Frontal cortex (tissue), 4 donors: ENCODE measurements at places on chromosomes 3 and 15. TPM values are rescaled to one million over a fixed set of nuclear protein-coding genes. Genes with fewer than 3 reads are reported as not detected.

GRCh38 chr15:65804252-65804931, 12.3 kb upstream of the DENND4A start:
- DNase-seq = no peak

- DNase-seq = no peak
Measured at GRCh38 chr3:141797819-141798447, 34.7 kb downstream of the GRK7 start.

DNA sequence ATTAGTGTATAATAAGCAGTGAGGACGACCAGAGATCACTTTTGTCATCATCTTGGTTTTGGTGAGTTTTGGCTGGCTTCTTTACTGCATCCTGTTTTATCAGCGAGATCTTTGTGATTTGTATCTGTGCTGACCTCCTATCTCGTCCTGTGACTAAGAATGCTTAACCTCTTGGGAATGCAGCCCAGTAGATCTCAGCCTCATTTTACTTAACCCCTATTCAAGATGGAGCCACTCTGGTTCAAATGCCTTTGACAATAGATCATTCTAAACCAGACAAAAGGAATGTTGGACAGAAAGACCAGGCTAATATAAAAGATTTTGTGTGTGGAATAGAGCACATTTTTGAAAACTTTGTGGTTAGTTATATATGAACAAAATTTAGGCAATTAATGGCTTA, 618.5 kb upstream of the BCHE start:
- no peak for DNase-seq

Gene ZNF80
- not detected for total RNA-seq

DNA sequence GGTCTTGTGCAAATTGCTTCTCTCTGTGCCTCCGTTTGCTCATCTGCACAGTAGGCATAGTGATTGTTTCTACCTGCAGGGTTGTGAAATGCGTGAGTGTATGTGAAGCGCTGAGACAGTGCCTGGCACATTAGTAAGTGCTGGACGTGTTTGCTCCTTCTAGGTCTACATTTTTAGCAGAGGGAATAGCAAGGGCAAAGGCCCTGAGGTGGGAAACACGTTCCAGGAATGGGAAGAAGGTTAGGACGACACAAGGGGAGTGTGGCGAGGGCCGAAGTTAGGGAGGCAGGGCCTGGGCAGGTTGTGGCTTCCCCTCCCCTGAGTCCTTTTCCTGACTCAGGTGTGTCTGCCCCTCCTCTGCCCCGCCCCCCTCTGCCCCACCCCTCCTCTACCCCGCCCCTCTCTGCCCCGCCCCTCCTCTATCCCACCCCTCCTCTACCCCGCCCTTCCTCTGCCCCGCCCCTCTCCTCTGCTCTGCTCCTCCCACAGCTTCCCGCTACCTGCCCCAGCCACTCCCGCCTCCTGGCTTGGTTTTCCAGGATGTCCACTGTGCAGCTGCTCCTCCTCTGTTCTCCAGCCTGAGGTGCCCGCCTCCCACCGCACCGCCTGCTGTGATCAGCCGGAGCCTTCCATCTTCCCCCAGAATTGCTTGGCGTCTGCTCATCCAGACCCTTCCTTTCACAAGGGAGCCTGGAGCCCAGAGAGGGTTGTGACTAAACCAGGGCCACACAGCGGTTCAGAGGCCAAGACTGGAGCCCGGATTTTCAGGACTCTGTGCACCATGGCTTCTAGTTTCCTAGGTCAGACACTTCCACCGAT, 31.1 kb upstream of the SMAD6 start:
- DNase-seq = no peak

DNA sequence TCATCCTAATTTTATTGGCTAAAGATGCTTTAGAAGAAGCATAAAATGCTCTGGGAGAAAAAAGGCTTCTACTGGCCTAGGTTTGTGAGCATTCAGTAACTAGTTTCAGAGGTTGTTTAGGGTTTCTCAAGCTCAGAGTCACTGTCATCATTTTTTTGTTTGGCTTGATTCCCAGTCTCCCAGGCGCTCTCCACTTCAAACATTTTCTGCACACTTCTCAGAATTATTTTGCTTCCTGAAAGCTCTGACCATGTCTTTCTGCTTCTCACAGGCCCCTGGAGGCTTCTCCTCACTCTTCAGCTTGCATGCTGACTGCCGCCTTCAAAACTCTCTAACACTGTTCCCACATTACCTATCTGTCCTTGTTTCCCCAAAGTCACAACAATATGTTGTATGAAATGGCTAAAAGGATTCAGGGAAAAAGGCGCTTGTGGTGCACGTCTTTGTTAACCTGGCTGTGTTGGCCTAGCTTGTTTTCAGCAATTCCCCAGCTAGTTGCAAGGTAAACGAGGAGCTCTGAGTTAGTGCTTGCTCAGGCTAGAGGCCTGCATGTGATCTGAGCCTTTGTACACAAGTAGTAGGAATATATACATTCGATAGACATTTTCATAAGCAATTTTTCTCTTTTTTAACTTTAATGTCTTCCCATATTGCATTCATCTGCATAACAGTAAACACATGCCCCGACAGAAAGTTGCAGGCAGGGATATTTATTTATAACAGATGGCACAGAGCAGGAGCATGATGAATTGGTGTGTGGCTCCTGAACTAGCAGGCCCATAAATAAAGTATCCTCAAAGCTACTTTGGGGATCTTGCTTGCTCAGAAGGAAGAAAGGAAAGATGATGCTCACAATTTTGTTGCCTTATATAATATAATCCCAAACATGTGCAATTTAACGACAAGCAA, 129.2 kb upstream of the DPH6 start:
- DNase-seq = no peak

- no peak for DNase-seq
Measured at GRCh38 chr3:74057169-74057568, 432.4 kb upstream of the PDZRN3 start.

DNA sequence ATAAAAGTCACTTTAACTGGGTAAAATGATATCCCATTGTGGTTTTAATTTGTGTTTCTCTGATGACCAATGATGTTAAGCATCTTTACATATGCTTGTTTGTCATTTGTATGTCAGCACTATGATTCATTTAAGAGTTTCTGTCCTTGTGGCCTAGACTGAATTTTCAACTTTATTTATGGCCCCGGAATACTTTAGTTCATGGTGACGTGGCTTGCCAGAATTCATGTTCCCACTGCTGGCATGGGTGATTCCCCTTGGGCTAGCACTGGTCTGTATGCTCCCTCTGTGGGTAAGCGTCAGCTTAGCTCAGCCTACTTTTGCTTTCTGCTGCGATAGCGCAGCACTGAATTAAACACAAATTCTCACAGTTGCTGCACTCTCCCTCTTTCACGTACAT, 436.3 kb upstream of the SGO1 start:
- DNase-seq = no peak

DNA sequence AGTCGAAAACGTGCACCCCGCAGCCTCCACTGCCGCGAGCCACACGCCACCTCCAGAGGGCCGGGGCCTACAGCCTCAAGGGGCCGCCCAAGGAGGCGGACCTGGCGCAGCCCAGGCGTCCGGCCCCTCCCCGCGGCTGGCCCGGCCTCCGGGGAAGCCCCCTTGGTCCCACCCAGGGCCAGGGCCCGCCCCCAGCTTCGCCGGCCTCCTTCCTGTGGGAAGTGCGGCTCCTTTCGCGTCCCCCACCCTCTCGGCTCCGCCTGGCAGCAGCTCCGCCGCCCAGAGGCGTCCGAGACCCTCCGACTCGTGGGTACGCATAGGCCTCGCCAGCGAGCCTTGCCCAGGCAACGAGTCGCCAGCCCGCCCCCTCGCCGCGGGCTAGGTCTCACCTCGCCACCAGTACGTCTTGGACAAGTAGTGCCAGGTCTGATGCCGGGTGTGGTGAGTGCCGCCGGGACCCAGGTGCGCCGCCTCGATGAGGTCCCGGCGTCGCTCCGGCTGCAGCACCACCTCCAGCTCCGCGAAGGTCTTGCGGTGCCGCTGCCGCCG, 642 bp downstream of the ZBTB11 start:
- peak; percentile 80 for DNase-seq

DNA sequence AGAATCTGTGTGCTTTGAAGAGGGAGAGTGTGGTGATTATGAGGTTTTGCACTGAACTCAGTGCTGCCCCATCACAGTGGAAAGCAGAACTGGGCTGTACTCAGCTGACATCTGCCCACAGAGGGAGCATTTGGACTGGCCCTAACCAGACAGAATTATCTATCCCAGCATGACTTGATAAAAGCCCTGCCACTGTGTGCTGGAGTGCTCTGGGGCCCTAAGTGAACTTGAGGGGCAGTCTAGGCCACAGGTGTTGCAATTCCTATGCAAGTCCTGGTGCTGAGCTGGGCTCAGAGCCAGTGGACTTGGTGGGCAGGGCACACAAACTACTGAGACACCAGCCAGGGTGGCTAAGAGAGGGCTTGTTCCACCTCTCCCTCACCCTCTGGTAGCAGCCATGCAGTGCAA, 269.2 kb upstream of the CTNNB1 start:
- no peak for DNase-seq

GRCh38 chr3:129224984-129225393, 24.4 kb upstream of the COPG1 start:
- DNase-seq = peak; percentile 42

Gene GFM1
- 58.7 TPM for total RNA-seq
